ENCODE measurements at places on chromosomes 7 and 10.

- DNase-seq: no peak
These were observed 62.3 kb upstream of the AHR start for GRCh38 chr7:17236171-17236570.

DNA sequence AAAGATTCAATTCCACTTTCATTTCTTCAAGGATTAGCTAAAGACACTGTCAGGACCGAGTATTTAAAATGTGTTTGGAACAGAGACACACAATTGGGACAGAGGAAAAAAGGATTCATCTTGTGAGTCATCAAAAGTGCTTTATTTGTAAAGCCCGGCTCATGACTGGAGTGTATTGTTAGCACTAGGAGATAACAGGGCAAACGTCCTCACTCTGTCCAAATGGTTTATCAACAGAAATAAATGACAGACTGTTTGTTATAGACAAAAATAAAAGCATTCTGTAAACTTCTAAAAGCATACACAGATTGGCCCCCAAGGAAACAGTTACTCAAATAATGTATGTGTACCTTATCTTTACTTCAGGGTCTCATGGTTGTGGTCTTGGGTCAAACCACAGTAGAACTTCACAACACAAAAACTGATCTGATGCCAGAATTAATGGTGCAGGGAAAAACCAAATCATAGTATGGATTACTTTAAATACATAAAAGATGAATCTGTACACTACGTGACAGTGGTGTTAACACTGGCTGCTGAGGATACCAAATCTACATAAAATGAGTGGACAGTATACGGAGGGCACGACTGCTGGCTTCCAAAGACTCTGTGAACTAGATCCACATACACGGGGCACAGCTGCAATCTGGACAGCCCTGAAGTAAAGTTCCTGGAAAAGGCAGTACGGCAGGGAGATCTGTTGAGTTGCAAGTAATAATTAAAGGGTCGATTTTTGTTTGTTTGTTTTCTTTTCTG is 179.4 kb downstream of the PIP4K2A start:
- no peak for DNase-seq

- no peak for DNase-seq
These were observed 9.7 kb downstream of the DPYSL4 start for GRCh38 chr10:132196178-132197113.

- DNase-seq: no peak
These were observed 38.4 kb downstream of the EEPD1 start for GRCh38 chr7:36191292-36191920.

GRCh38 chr7:86479144-86479543 is 164.6 kb upstream of the GRM3 start:
- no peak for DNase-seq

DNA sequence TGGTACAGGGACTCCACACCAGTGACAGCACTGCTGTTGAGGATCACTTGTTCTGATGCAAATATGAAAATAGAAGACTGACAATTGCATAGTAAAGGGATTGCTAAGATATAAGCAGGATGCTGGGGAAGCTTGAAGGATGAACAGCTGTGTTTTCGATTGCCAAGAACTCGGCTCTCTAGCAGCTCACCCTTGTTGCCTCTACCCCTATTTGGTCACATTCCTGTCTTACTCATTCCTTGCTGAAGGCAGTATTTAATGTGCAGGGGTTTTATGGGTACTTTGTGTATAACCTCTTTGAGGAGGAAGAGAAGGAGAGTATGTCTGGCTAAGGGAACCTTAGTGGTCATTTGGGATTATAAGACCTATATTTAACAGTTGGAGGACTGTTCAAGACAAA is 218.8 kb downstream of the AUTS2 start:
- DNase-seq: no peak

DNA sequence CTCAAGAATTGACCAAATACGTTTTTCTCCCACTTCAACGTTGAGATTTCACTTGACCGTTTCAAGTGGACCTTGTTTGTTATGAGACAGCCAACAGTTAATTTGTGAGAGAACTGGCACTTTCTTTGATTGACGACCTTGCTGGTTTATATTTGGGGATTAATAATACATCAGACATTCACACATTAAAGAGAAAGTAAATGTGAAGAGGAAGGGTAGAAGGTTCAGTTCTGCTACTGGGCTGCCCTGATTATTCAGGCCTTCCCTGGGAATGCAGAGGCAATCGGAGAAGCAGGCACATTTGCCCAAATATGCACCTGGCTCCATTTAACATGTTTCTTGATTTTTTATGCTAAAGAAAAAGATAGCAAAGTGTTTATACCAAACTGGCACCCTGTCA is 114.1 kb downstream of the POU6F2 start:
- no peak for DNase-seq

DNA sequence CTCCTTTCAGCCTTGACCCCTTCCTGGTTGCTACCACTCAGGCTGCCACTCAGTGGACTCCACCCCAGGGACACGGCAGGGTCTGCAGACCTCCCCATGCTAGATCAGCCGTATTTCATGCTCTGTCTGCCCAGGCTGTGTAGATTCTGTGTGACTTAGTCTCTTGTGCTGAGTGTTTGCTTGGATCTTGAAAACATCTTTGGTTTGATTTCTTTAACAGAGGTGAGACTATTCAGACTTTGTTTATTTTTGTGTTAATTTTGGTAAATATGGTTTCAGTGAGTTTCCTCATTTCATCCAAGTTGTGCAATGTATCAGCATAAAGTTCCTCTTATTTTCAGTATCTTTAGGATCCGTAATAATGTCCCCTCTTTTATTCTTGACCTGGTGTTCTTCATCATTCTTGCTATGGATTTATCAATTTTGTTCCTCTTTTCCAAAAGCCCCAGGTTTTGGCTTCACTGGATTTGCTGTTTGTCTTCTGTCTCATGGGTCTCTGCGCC is 21.2 kb upstream of the PWWP2B start:
- no peak for DNase-seq

DNA sequence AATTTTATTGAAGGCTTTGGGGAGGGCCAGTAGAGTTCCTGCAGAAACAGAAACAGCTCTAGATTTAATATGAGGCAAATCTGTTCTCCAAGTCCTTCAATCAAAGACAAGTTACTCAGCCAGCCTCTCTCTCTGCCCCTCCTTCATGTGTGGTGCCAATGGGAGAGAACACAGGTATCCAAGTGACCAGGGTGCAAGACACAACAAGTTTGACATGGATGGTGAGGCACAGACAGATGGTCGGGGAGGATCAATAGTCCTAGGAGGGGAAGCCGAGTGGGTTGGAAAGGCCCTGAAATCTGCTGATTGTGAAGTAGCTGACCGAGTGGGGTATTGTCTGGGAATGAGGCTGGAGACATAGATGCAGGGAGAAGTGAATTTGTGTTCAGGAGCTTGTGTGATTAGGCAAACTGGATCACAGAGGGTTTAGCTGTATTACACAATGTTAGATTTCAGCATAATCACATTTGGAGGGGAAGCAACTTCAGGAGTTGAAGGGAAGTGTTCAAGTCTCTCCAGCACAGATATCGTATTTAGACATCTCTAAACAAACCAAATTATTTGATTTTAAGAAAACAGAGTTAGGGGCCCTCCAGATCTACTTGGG is 1.5 kb downstream of the GIMAP1 start:
- DNase-seq: no peak

- no peak for DNase-seq
These were observed 45.3 kb upstream of the CDK1 start for GRCh38 chr10:60732807-60733516.

DNA sequence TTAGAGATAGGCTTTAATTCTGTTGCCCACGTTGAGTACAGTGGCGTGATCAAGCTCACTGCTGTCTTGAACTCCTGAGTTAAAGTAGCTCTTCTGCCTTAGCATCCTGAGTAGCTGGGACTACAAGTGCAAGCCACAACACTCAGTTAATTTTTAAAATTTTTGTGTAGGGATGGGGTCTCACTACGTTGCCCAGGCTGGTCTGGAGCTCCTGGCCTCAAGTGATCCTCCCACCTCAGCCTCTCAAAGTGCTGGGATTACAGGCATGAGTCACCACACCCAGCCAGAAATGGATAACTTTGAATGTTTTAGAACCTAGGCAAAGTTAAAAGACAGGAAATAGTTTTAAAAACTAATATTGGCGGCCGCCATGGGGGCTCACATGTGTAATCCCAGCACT is 43.9 kb upstream of the OTUD1 start:
- DNase-seq: no peak

DNA sequence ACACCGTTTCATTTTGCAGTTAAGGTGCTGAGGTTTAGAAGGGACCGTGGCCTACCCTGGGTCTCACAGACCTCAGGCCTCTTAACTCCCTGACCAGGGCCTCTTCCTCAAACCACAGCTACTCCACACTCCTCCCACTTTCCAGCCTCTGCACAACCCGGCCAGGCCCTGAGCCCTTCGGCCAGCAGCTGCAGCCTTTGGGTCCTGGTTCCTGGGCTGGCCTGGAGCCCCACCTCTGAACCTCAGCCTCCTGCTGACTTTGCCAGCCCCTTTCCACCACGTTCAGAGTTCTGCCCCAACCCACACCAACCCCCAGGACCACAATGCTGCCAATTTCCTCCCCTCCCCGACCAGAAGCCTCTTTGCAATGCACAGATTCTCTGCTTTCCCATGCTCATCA is 84.1 kb downstream of the VOPP1 start:
- no peak for DNase-seq

- no peak for DNase-seq
These were observed 105.3 kb downstream of the CYTH3 start for GRCh38 chr7:6167004-6167551.

- no peak for DNase-seq
These were observed 31.1 kb downstream of the JAZF1 start for GRCh38 chr7:28149291-28150101.

GRCh38 chr10:59047180-59047579 is 129.3 kb upstream of the PHYHIPL start:
- DNase-seq: no peak

DNA sequence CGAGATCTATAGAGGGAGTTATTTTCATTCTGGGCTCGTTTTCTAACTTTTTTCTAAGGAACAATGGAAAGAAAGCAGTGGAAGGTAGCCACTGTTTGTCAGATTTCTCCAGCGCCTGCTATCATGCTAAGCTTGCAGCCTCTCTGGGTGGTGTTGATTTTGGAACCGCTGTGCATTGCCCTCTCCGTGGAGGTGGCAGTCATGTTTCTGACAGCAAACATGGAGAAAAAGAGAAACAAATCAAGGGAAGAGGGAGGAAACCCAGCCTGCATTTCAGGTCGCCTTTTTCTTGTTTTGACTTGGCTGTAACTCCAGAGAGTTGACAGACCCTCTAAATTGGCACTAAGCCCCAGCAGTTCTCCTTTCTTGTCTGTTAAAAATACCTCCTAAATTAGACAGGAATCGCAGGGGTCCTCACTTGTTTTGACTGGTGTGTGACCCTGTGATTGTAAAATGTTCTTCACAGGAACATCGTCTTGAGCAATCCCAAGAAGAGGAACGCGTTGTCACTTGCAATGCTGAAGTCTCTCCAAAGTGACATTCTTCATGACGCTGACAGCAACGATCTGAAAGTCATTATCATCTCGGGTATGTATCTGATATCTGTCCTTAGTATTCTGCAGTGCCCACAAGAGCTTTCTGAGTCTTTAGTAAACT is 4.8 kb downstream of the ECHDC3 start:
- no peak for DNase-seq
